NCI-H2171 (cell line): ENCODE measurements at places on chromosomes 2 and 18.
A peak's percentile ranks its signal among the peaks of the same experiment; 100 is the strongest.

DNA sequence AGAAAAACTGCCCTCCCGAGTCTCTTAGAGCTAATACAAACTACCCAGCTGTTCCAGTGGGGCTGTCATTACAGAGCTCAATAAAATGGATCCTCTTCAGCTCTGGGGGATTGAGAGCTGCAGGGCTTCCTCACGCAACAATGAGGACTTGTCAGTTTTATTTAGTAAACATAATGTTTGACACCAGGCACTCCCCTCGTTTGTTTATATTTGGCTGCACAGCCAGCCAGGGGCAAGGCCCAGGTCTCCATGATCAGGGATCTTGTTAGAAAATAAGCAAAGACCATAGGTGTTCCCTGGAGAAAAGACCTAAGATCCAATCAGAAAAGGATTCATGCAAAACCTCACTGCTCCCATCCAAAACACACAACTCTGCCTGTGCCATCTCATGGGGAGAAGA, 158.2 kb downstream of the C1D start:
- DNase-seq: no peak

DNA sequence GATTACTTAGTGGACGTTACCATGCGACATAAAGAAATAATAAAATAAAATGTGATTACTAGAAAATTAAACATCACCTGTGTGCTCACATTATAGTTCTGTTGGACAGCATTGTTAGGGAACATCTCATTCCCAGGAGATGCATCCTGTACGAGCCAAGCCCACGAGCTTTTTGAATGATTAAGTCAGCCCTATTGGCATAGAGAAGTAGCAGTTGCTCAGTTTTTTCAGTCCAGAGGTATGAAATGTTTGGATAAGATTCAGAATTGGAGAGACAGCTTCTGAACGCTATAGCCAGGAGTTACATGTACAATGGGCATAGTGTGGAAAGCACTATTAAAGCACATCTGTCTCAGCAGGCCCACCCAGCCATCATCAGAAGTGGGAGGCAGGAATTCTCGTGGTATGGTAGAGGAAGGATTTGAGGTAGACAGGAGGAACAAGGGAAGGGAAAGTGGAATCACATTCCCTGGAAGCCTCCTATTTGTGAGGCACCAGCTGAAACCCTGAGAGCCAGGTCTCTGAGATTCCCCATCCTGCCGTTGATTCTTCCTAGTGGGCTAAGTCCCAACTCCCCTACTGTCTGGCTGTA, 8.6 kb downstream of the SPATS2L start:
- DNase-seq: no peak

DNA sequence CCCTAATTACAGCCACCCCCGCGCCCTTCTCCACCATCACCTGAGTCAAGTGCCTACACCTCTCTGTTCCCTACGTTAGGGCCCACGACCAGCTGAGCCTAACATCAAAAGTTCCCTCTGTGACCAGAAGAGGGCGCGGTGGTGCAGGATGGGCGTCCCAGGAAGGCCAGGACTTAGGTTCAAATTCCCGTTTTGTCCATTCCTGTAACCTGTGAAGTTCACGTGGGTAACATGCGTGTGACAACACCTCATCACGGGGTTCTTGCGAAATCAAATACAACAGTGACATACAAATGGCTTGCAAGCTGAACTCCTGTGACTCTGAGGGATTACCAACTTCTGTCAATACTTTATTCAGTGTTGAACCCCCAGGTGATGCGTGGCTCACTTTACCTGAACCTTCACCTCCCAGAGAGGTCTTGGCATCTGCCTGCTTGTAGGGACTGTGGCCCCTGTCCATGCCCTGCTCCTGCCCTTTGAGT, 207.9 kb downstream of the ARL4C start:
- DNase-seq: no peak

GRCh38 chr18:78586586-78586985, 393.0 kb upstream of the SALL3 start:
- DNase-seq: no peak

DNA sequence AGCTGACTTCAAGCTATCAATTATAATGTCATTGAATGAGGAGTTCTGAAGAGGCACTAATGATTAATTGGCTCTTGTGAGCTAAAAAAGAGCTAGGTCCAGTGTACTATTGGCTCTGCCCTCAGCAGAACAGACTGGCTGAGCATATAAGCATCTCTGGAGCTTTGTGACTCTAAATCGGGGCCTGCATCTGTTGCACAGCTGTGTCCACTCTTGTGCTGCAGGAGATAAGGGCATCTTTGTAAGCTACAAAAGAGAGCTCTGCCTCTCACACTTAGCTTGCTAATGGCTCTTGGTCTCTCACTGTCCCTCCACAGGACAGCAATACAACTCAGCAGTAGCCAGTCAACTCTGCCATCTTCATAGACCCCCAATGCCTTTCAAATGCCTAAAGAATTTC, 61.5 kb upstream of the L3MBTL4 start:
- no peak for DNase-seq

- no peak for DNase-seq
These were observed 4.9 kb downstream of the GPR17 start for GRCh38 chr2:127650785-127651380.

GRCh38 chr2:173972165-173972564, 7.0 kb upstream of the SP3 start:
- DNase-seq: no peak

DNA sequence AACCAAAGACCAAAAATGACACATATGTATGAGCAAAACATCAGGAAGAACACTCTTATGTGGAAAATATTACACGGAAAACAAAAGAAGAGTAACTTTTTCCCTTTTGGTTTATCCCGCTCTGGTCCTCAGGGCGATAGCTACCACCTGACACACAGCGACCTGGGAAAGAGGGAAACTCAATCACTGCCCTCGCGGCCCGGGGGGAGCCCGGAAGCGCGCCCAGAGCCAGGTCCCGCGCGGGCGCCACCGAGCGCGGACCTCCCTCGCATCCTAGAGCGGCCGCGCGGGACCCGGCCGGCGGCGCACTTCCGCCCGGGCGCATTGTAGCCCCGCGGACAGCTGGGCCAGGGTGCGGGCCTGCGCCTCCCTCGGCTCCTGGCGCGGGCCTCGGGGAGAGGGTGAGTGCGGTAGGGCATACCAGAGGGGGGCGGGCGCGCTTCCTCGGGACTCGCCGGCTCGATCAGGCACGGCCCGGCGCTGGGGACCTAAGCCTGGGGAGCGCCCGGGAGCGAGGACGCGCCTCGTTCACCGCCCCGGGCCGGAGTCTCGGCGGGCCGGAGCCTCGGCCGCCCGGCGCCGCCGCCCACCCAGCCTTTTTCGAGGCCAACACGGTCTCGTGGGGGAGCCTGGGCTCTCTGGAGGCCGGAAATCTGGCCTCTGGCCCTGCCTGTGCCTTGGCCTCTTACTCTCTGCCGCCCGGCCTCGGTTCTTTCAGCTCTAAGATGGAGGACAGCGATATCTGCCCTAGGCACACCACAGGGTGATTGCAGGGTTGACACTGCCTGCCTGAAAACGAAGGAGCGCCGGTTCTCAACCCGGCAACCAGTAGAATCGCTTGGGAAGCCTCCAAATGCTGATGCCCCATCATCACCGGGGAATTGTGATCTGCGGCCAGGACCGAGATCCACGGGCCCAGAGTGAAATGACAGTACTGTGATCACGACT, at the start of gene ELAC1:
Gene ELAC1, plus strand, starts transcription at position 327 of the 948 bp plus-strand sequence. CDS start 6,365 bp downstream, outside the sequence.
- DNase-seq: peak; percentile 84

DNA sequence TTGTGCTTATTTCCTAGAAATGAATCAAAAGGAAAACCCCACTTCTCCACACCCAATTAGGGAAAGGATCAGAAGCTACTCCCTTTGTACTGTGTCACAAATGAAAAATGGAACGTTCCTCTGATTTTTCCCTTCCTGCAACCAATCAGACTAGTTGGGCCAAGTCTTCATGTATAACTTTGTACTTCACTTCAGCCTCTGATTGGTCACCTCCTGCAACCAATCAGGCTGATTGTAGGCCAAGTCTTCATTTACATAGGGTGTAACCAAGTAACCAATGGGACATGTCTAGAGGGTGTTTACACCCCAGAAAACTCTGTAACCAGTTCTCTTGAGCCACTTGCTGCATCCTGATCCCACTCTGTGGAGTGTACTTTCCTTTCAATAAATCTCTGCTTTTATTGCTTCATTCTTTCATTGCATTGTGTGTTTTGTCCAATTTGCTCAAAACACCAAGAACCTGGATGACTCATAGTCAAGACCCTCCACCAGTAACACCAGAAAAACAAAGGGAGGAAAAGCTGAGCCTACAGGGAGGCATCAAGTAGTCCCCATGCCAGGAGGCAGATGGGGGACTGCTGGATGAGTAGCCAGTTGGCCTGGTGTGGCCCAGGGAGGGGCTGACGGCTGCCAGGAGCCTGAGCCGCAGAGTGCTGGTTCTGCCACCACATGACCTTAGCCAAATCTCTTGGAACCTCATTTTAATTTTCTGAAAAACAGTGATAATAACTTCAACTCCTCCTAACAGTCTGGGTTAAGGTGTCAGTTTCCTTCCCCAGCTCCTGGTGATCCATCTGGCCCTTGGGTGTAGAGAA, 46.1 kb downstream of the SOWAHC start:
- DNase-seq: no peak

DNA sequence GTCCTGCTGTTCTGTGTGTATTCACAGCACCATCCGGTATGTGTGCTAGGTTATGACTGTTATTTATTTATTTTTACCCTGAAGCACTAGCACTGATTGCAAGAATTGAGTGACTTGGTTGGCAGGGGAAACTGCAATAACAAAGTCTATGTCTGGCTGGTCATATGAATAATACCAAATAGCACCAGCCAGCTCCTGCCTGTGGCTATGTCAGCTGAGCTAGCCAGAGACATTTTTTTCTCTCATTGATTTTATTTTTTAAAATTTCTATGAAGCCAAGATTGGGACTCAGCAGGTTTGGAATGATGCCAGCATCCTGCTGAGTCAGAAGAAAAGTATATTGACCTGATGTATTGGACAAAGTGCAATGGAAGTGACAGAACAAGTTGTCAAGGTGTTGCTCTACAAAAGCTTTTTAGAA, 188.5 kb upstream of the CDH2 start:
- no peak for DNase-seq

GRCh38 chr2:13524492-13524891, 807.8 kb downstream of the TRIB2 start:
- no peak for DNase-seq

DNA sequence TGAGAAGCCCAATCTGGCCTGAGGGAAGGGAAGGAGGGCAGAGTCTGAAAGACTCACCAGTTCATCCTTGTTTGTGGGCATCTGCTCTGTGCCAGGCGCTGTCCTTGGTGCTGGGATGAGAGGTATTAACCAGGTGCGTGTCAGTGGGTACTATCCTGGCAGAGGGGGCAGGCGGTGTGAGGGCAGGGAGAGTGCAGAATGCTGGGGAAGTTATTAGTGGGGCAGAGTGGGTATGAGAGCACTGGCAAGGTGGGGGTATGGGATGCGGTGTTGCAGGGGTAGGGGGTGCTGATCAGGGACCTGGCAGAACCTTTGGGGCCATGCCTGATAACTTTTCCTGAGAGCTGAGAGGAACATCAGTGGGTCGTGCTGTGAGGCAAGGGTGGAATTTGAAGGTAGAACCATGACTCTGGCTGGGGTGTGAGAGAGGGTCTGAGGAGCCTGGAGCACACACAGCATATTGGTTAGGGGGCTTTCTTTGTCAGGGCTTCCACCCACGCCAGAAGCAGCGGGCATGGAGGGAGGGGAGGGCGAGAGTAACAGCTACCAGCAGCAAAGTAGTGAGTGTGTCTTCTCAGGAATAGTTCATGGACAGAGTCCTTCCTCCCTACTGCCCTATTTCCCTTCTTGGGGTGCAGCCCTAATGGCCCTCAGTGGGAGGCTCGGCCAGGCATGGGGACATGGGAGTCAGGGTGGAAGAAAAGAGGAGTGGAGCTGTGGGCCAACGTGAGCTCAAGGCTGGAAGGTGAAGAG, 290.7 kb downstream of the CYP26B1 start:
- no peak for DNase-seq

- DNase-seq: no peak
These were observed 104.8 kb downstream of the CABLES1 start for GRCh38 chr18:23239885-23240608.

DNA sequence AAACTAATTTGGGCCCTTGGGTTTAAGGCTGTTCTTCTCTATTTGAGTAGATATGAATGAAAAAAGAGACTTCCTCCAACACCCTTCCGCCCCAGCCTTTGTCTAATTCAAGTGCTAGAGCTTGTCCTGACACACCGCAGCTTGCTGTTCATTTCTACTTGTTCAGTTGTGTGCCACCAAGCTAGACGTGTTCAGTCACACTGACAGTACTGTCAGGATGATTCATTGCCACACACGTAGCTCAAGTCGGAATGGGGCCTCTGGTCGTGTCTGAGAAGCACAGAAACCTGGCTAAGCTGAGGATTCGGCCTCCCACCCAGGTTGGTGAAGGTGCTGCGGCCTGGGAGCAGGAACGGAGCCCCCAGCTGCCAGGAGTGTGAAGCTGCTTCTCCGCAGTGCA, 45.6 kb upstream of the INHBB start:
- DNase-seq: no peak

DNA sequence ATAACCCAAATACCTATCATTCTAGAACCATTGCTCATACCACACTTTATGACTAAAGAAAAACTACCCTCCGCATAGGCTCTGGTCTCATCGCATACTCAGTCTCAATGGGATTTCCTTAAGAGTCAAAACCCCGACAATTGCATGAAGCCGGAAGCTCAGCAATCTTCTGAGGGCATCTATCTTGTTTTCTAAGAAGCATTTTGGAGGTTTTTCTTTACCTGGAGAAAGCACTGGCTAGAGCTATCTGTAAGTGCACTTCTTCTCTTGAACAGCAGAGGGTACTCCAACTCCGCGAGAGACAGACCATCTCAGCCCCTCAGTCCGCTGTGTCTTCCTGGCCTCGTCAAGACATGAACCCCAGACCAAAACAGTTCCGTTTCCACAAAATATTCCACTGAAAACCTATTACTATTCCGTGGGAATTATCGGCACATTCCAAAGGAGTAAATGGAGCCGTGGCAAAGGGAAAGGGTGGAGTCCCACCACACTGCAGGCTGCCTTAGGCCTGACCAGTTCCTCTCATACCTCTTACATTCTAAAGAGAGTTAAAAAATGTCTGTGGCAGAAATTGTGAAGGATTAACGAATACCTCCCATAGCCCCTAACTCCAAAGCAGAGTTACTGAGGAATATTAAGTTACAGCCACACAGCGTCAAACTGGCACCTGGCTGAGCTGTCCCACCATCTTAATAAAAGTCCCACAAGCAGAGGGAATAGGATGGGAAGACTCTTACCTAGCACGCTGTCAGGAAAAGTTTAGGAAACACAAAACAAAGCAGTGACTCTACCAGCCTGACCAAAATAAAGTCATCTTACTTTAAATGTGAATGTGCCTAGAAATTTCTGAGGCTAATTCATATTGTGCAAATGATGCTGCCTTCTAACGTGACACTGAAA, 325.6 kb upstream of the VRK2 start:
- peak; percentile 34 for DNase-seq

GRCh38 chr18:26717123-26717719, 148.3 kb downstream of the AQP4 start:
- no peak for DNase-seq

GRCh38 chr2:178477443-178478129, 814 bp downstream of the FKBP7 start:
- DNase-seq: no peak

- no peak for DNase-seq
These were observed 60.7 kb downstream of the NABP1 start for GRCh38 chr2:191738667-191739066.

GRCh38 chr2:217944923-217945322, 57.9 kb downstream of the TNS1 start:
- DNase-seq: no peak
